ENCODE measurements at places on chromosomes 7 and 10. TPM values are rescaled to one million over a fixed set of nuclear protein-coding genes. Genes with fewer than 3 reads are reported as not detected.

DNA sequence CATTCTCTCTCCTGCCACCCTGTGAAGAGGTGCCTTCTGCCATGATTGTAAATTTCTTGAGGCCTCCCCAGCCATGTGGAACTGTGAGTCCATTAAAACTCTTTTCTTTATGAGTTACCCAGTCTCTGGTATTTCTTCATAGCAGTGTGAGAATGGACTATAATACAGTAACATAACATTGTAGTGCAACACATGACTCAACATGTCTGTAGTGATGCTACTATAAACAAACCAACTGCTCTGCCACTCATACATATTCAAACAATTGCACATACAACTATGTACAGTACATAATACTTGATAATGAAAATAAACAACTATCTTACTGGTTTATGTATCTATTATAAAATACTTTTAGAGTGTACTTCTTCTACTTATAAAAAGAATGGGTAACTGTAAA lies 7.1 kb downstream of the ATOH7 start:
- no peak for ATAC-seq

DNA sequence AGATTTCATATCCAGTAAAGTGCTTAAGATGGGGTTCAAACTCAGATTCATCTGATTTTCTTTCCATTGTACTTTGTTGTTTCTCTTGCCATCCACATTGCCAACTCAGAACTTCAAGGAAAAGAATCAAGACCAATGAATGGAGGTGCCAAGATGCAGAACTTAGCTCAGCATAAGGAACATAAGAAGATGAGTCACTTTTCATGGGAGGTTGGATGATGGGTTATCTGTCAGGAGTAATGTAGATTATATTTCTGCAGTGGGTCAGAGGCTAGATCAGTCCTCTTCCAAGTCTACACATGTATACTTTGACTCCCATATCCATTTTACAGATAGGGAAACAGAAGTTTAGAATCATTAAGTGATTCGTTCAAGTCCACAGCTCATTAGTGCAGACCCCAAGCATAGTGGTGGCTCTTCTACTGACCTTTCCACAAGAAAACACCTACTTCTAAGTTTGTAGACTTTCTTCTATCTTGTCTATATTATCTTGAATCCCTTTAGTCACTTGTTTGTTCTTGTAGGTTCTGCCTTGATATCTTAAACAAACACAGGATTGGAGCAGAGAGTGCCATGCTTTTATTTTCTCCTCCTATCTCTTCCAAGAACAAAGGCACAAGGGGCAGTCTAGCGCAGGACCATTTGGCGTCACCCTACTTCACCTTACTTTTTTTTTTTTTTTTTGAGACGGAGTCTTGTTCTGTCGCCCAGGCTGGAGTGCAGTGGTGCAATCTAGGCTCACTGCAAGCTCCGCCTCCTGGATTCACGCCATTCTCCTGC lies 14.0 kb upstream of the ADD3 start:
- ATAC-seq, result no peak

The HOXA10 gene
- 2.1 TPM for total RNA-seq

The POLR2J2 gene
- total RNA-seq, result 1.4 TPM
